Skeletal muscle cell (primary cell): ENCODE measurements at places on chromosomes 7 and 10.

DNA sequence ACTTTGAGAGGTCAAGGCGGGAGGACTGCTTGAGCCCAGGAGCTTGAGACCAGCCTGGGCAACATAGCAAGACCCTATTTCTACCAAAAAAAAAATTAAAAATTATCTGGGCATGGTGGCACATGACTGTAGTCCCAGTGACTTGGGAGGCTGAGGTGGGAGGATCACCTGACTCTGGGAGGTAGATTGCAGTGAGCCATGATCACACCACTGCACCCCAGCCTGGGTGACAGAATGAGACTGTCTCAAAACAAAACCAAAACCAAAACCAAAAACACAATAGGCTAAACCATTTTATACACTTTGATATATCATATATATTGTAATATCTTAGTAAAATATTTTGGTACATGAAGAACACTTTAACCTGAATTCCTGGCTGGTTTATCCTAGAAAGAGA is 101.6 kb downstream of the RAPGEF5 start:
- no peak for DNase-seq

DNA sequence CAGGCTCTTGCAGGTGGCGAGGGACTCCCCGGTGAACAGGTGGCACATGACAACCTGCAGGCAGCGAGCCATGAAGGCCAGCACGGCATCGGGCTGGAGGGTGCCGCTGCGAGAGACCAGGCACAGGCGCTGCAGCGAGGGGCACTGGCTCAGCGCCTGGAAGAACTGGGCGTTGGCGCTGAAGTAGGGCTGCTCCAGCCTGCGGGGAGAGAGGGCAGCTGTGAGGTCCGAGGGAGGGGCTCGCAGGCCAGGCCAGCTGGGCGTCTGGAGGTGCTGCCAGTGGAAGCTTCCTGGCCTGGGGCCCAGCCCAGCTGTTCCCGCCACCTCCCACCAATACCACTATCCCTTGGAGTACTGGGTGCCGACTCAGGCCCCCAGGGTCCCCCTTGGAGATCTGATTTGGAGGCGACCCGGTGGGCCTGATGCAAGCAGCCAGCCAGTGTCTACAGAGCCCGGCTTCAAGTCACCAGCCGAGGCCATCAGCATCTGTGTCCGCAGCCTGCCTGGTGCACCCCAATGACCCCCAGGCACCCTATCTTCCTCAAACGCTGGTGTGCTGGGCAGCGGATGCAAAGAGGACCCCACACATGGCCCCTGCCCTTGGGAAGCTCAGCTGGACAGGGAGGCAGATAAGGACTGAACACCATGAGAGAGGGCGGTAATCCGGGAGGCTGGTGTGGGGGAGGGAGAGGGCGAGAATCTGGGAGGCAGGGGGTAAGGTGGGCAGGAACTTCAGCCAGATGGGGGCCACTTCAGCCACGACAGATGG is 67.8 kb upstream of the TNRC18 start:
- no peak for DNase-seq

DNA sequence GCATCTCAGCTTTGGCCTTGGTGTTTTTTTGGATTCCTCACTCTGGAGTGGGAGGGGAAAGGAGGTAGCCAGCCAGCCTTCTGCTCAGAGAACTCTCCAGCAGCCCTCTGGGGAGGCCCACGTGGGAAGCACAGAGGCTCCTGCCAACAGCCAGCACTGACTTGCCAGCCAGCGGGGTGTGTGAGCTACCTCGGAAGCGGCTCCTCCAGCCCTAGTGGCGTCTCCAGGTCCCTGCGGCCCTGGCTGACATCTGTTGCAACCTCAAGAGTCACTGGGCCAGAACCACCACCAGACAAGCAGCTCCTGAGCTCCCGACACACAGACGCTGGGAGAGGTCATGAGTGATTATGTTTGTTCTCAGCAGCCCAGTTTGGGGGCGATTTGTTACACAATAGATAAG is 180.2 kb upstream of the FZD8 start:
- DNase-seq = peak; percentile 75

DNA sequence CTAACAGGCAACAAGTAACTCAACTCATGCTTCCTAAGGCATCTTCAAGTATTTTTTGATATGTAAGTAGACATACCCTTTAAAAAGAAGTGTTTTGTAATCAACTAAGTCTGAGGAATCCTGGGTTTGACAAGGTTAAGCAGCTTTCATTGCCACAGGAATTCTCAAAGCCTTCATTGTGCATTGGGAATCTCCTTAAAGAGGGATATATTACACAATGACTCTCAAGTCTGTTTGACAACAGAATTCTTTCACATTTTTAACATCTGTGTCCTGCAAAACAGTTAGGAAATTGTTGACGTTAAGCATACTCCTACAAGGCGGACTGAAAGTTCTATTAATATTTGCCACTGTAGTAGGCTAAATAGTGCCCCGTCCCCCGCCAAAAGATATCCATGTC is 71.4 kb downstream of the SGMS1 start:
- DNase-seq = peak; percentile 66

GRCh38 chr10:21519941-21520436 is 5.5 kb downstream of the SKIDA1 start:
- no peak for DNase-seq

GRCh38 chr7:87982116-87982515 is 48.1 kb downstream of the ADAM22 start:
- no peak for DNase-seq

DNA sequence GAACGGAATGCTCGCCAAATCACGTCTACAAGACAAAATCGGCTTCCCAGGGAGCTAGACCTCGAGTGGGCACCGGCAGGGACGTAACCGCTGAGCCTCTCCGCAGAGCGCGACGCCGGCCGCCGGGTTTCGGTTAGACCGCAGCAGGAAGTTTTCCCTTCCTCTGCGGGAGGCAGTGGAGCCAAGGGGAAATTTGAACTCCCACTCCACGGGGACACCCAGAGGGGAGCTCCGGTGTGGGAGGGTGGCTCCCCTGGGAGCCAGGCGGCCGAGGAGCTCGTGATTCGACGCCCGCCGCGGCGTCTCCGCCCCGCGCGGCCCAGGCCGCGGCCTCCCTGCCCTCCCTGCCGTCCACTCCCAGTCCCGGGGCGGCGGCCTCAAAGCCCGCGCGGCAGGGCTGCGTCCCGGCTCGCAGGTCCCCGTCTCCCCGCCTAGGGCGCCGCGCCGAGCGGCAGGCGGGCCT is 426 bp downstream of the SYPL1 start:
- peak; percentile 12 for DNase-seq

DNA sequence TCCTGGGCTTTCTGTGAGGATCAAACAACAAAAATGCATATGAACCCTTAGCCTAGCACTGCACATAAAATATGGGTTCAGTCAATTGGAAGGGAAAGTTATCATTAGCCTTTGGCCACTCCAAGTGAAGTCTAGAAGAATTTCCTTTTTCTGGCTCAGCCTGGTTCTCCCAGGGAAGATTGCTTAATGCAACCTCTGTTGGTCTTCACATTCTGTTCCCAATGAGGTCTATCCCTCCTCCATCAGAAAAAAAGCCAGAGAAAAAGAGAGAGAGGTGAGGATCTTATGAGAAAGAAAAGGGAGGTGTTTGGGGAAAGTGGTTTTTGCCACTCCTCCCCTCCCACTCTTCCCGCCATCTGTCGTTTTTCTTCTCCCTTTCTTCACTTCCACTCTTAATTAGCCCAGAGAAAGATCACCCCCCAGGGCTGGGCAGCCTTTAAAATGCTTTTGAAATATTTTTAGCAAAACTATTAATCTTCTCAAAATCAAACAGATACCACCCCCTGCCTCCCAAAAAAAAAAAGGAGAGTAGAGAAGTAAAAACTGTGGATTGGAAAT is 31.1 kb downstream of the CPVL start:
- DNase-seq = no peak

- DNase-seq = no peak
Measured at GRCh38 chr7:105708763-105709080, 127.4 kb upstream of the EFCAB10 start.

GRCh38 chr10:43870968-43871439 is 222.3 kb upstream of the ZNF32 start:
- no peak for DNase-seq
